Type B pancreatic cell (in vitro differentiated cells): ENCODE measurements at places on chromosomes 12 and 14. TPM values are rescaled to one million over a fixed set of nuclear protein-coding genes. Genes with fewer than 3 reads are reported as not detected.

GRCh38 chr12:51814311-51815088 lies 34.0 kb downstream of the FIGNL2 start:
- peak overlapping the region; percentile 81 for H3K4me3 ChIP-seq
- H3K36me3 ChIP-seq = peaks cover 5% of the 10 kb centered on the region
- DNase-seq = peak; percentile 79

DNA sequence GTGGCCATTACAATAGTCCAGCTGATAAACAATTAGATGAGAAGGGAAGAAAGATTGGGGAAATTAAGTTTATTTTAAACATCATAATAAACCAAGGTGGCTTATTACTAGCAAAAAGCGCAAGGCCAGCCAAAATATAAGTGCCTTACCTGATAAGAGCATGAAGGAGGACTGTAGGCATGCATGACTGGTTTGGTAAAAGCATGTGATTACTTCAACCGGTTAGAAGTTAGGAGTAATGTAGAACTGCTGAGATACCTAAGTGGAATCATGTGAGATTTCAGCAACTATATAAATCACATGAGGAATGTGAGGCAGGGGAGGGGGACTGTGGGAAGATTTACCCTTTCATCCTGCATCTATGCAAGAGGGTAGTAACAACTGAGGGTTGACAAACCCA lies 59.7 kb upstream of the CCDC196 start:
- H3K4me3 ChIP-seq = no peak overlapping the region
- no peak for DNase-seq
- no peak overlapping the region for H3K27ac ChIP-seq
- H3K27me3 ChIP-seq = no peaks in the 10 kb centered on the region
- no peaks in the 10 kb centered on the region for H3K36me3 ChIP-seq

The NTF3 gene
- total RNA-seq = 13.0 and 16.7 TPM in 2 replicates

The PPP4R4 gene
- total RNA-seq = 1.3 and 1.9 TPM in 2 replicates

DNA sequence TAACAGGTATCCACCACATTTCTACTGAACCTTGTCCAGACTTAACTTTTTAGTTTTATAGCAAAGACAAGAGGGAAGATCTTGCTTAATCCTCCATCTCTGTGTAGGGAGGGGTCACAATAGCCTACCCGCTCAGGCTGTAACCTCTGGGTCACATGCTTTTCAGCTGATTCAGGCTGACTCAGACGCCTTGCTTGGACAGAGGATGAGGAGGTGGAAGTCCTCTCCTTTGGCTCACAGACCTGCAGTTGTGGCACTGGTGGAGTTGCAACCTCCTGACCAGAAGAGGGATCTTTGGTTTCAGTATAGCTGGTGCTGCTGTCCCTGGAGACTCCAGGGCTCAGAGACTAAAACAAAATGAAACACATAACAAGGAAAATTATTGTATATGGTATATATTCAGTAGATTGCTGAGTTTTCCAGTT lies 16.2 kb downstream of the ACIN1 start:
- peaks cover 30% of the 10 kb centered on the region for H3K36me3 ChIP-seq
- no peak for DNase-seq
- no peaks in the 10 kb centered on the region for H3K27me3 ChIP-seq
- no peaks in the 10 kb centered on the region for H3K4me1 ChIP-seq
- H3K4me3 ChIP-seq = no peak overlapping the region
- H3K27ac ChIP-seq = peak overlapping the region; percentile 58

GRCh38 chr12:111368788-111369495 lies at the start of gene PHETA1:
TSS of gene PHETA1 (minus strand) at chr12:111369095. CDS start at chr12:111363427, 5,668 bp downstream.
- H3K36me3 ChIP-seq = peaks cover 5% of the 10 kb centered on the region
- peak; percentile 92 for DNase-seq
- peak within 1 kb of the TSS; percentile 89 for H3K4me3 ChIP-seq
- H3K27me3 ChIP-seq = no peaks in the 10 kb centered on the region
- peaks cover 18% of the 10 kb centered on the region for H3K4me1 ChIP-seq

DNA sequence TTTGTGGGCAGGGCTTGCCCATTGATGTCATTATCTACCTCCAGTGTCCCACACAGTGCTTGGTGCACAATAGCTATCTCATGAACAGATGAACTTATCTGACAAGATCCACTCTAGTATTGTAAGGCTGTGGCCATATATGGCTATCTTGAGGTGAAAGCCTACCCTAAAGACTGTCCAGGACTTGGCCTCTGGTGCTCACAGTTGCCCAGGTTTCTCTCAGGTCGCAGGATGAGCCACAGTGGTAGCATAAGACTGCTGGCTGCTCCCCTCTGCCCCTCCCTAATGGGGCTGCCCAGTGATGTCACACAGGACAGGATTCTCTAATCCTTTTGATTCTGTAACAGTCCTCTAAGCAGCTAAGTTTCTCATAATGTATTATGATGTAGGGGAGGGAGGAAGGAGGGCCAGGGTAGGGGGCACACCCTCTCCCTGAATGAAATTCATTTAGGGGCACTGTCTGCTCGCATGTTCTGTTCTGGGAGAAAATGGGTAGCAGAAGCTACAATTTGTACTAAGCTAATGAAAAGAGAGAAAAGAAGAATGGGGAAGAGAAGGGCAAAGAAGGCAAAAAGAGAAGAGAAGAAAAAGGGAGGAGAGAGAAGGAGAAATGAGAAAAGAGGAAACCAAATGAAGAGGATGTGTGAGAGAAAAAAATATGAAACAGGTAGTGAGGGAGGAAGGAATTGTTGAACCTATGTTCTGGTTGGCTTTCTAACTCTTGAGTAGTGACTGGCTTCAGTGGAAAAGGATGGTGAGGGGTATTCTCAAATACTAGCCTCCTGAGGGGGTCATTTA lies 3.4 kb upstream of the PPM1A start:
- H3K27me3 ChIP-seq = no peaks in the 10 kb centered on the region
- H3K27ac ChIP-seq = no peak overlapping the region
- no peaks in the 10 kb centered on the region for H3K36me3 ChIP-seq
- H3K4me1 ChIP-seq = peaks cover 9% of the 10 kb centered on the region
- peak overlapping the region; percentile 5 for H3K4me3 ChIP-seq
- DNase-seq = no peak

The GPX2 gene
- total RNA-seq = 39.2 and 69.7 TPM in 2 replicates

GRCh38 chr12:3535431-3535841 lies 44.4 kb downstream of the PRMT8 start:
- DNase-seq = no peak
- no peak overlapping the region for H3K4me3 ChIP-seq
- H3K27me3 ChIP-seq = peaks cover 50% of the 10 kb centered on the region
- H3K4me1 ChIP-seq = no peaks in the 10 kb centered on the region
- no peaks in the 10 kb centered on the region for H3K36me3 ChIP-seq

GRCh38 chr12:66901138-66901932 lies 222.5 kb upstream of the GRIP1 start:
- H3K27me3 ChIP-seq = no peaks in the 10 kb centered on the region
- no peaks in the 10 kb centered on the region for H3K36me3 ChIP-seq
- no peak overlapping the region for H3K27ac ChIP-seq
- DNase-seq = no peak
- no peak overlapping the region for H3K4me3 ChIP-seq

GRCh38 chr14:59126714-59127436 lies 61.6 kb upstream of the DAAM1 start:
- DNase-seq = no peak
- no peaks in the 10 kb centered on the region for H3K36me3 ChIP-seq
- no peak overlapping the region for H3K4me3 ChIP-seq
- H3K27me3 ChIP-seq = no peaks in the 10 kb centered on the region
- H3K4me1 ChIP-seq = peaks cover 14% of the 10 kb centered on the region

GRCh38 chr14:91884664-91885063 lies 17.3 kb upstream of the TC2N start:
- H3K27me3 ChIP-seq = no peaks in the 10 kb centered on the region
- no peak for DNase-seq
- no peak overlapping the region for H3K27ac ChIP-seq
- H3K4me1 ChIP-seq = no peaks in the 10 kb centered on the region

DNA sequence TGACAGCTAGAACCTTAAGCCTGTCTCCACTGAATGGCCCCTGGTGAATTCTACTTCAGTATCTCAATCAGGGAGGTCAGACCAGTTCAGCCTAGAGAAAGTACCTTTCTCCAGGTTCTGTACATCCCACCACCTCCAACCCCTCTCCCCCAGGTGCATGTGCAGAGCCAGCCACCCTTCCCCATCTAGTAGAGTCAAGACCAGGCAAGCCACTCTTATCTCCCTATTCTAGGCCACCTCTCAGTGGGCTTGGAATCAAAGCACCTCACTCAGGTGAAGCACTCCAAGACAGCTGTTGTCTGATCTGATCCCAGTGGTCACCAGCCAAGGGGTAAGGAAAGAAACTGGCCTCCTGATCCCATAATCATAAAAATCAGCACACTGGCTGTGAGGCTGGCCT lies 340.9 kb downstream of the BCL11B start:
- no peak overlapping the region for H3K4me3 ChIP-seq
- H3K4me1 ChIP-seq = no peaks in the 10 kb centered on the region
- H3K27me3 ChIP-seq = peaks cover 9% of the 10 kb centered on the region
- no peak overlapping the region for H3K27ac ChIP-seq
- no peaks in the 10 kb centered on the region for H3K36me3 ChIP-seq
- DNase-seq = no peak

The CCDC196 gene
- total RNA-seq = not detected in 2 replicates

DNA sequence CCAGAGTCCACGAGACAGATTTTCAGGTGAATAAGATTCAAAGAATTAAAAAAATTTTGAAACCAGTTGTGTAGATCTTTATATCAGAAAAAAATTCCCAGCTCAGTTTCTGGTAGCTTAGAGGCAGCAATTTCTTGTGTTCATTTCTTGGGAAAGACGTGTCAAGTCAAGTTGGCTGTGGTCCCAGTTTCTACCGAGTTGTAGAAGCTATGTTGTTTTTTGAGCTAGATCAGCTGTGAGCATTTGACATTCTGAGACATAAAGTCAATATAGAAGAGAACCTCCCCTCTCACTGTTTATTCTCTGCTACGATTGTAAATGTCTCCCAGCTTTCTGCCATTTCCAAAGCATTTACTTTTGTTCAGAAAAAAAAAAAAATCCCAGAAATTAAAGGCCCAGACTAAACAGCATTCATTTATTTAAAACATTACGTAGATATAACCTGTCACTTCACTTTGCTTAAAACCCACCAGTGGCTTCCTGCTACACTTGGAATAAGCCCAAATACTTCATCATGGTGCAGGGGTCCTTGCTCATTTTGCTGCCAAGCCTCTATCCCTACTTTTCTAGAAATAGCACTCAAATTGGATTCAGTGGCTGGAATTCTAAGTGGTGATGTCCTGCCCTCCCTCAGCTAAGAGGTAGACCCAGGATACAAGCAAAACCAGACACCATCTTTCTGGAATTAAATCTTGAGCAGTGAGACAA lies 20.6 kb upstream of the PYGL start:
- H3K27ac ChIP-seq = peak overlapping the region; percentile 34
- no peaks in the 10 kb centered on the region for H3K36me3 ChIP-seq
- no peaks in the 10 kb centered on the region for H3K27me3 ChIP-seq
- no peak for DNase-seq

The KLRD1 gene
- total RNA-seq = 0.48 TPM in 1 of 2 replicates, not detected in the other
